EH (cell line): ENCODE measurements at places on chromosomes 3 and 15.

DNA sequence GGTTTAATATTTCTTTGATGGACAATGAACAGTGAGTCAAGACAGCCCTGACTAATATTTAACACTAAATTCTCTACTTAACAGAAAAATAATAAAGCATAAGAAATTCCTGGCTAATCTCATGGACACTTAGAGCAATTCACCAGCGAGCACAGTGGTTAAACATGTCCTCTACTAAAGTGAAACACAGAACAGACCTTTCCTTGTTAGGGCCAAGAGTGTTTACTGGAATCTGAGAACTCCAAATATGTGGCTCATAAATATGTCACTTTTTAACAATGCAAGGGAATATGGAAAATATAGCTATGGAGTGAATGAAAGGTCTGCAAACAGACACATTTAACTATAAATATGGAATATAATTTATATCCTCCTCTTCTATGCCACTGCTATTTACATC is 18.6 kb upstream of the IGSF10 start:
- DNase-seq: no peak

GRCh38 chr15:81327516-81327915 is 3.6 kb upstream of the STARD5 start:
- peak; percentile 91 for DNase-seq

DNA sequence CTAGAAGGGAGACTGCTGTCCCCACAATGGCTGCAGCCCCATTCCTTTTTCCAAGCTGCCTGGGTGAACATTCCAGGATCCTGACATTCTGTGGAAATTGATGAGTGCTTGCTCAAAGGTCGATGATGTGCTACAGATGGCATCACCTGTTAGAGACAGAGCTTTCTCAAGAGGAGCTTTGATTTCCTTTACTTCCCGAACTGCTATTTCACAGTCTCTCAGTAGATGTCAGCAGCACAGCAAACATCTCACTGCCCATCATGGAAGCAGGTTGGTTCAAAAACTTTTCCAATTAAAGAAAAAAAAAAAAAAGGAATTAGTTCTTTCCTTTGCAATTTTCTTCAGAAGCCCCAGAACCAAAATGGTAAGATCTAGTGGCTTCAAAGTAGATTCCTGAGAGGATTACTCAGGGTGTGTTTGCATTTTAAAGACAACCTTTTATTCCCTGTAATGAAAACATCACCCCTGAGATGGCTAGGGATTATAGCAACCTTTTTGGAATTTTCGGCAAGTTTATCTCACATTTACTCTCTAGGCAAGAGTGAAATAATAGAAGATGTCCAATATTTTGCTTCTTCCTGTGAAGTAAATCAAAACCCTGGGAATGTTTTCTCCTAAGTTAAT is 44.8 kb downstream of the POLR2M start:
- DNase-seq: peak; percentile 62

GRCh38 chr15:92938387-92938786 is 38.3 kb downstream of the CHD2 start:
- no peak for DNase-seq

DNA sequence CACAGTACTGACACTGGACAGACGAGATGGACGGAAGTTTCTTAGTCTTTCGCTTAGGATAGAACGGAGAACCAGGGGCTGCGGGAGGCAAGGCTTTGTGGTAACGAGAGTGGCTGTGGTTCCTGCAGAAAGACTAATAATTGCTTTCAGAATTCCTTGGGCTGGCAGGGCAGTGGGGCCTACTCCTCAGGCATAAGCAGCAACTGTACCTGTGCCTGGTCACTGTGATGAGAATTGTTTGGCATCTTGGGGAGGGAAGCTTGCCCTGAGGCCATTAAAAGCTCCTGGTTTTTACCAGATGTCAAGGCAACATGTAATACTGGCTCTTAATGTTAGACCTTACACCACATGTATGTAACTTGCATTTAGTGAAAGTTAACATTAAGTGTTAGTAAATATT is 7.6 kb downstream of the NIPA2 start:
- DNase-seq: no peak
